Spleen (tissue), 13 donors: ENCODE measurements at places on chromosomes 4 and X.
A peak's percentile ranks its signal among the peaks of the same experiment; 100 is the strongest.

GRCh38 chrX:134161162-134161561, 75.8 kb upstream of the CCDC160 start:
- DNase-seq = no peak

GRCh38 chrX:111086591-111087006, 9.4 kb upstream of the PAK3 start:
- no peak for DNase-seq

DNA sequence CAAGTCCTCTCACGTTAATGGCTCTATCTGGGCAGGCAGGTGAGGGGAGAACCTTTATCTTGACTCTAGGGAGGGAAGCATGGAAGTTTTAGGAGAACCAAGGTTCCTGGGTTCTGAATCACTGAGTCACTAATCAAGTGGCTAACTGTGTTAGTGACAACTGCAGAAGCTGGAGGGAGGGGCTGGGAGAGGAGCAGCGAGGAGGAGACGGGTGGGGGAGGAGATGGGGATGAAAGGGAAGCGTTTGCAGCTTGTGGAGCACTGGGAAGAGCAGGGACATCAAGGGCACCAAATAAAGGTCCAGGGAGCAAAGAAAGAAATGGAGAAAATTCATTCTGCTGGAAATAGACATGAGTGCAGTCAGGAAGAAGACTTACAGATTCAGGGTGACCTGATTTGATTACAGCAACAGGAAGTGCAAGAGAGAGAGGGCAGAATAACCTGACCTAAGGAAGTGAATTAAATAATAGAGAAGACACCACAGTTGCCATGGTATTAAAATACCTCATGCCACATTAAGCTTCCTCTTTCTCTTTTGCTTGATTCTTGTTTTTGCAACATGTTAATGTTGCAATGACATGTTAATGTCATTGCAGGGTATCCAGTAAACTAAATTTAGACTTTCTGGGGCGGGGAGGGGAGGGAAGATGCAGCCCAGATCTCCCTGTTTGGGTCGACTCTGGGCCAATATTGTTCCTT, 4.5 kb upstream of the SETD7 start:
- peak; percentile 76 for DNase-seq

- no peak for DNase-seq
These were observed 324.9 kb downstream of the PPP3CA start for GRCh38 chr4:101022151-101023024.
